ENCODE measurements at places on chromosomes 6 and 20.

DNA sequence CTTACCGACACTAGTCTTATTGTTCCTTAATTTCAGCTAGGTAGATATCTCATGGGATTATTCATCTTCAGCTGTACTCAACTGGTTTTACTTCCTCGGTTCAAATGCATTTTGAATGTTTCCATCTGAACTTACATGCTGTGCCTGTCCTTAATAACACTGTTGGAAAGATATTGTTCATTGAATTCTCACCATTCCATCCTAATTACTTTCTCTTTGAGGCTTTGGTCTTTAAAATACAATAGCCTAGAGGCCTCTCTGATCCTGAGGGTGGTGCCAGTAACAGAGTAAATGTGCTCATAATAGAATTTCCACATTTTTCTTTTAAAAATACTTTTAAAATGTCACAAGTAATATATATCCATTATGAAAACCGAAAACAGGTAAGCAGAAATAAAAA, 54.0 kb downstream of the IL20RA start:
- DNase-seq: no peak

GRCh38 chr6:156425359-156426020, 351.7 kb upstream of the ARID1B start:
- no peak for DNase-seq

DNA sequence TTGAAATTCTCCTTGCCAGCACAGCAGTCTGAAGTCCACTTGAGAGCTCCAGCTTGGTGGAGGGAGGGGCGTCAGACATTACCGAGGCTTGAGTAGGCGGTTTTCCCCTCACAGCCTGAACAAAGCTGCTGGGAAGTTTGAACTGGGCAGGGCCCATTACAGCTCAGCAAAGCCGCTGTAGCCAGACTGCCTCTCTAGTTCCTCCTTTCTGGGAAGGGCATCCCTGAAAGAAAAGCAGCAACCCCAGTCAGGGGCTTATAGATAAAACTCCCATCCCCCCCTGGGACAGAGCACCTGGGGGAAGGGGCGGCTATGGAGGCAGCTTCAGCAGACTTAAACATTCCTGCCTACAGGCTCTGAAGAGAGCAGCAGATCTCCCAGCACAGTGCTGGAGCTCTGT, 325.3 kb downstream of the GJA1 start:
- DNase-seq: no peak

- DNase-seq: no peak
These were observed 23.6 kb downstream of the STMND1 start for GRCh38 chr6:17125407-17125806.

- DNase-seq: no peak
These were observed 32.2 kb downstream of the KCNB1 start for GRCh38 chr20:49450281-49450721.

- DNase-seq: no peak
These were observed 1034.9 kb upstream of the EPHA7 start for GRCh38 chr6:94454231-94454630.

DNA sequence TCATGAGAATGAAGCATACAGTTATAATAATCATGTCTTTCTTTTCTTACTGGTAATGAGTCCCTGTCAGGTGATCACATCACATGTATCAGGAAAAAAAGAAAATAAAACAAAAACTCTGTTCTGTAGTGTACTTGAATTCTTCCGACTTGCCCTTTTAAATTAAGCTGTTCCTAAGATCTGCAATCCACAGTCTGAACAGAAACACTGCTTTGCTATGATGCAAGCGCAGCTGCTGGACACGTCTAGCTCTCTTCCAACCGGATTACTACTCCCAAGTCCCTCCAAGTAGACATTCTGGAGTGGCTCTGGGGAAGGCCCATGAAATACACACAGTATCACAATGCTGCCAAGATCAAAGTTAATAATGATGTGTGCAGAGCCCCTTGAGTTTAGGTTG, 83.7 kb downstream of the FYN start:
- no peak for DNase-seq

DNA sequence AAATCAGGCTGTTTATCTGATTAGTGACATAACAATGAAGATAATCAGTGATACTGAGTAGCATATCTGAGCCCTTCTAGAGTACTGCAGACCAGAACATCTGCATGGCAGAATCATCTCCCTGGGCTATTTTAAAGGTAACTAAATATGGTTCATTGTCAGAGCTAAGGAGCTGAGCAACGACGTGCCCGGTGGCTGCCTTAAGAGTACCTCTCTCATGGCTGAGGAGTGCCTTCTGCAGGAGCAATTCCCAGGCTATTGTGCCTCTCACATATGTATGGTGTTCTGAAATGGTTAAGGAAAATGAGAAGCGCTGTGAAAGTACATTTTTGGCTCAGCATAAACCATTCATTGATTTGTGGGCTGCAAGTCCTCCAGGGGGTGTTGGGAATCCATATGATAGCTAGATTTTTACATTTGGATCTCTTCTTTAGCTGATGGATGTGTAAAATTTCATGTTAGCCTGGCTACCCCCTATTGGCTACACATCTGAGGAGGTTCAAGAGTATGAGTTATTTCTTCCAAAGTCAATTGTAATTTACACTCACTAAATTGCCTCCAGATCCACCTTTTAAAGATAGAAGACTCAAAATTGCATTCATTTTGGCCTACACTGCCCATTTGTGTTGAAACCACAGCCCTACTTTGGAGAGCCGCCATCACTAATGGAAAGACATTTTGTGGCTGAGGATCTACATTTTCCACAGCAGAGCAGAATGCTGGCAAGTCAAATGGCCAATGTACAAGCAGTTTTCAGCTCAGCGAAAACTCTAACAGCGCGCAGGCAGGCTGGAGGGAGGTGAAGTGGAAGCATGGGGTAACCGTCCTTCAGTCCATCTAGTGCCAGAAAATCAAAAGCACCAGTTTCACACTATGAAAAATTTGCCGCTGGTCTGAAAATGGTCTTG, 198.0 kb downstream of the SIM1 start:
- DNase-seq: no peak

DNA sequence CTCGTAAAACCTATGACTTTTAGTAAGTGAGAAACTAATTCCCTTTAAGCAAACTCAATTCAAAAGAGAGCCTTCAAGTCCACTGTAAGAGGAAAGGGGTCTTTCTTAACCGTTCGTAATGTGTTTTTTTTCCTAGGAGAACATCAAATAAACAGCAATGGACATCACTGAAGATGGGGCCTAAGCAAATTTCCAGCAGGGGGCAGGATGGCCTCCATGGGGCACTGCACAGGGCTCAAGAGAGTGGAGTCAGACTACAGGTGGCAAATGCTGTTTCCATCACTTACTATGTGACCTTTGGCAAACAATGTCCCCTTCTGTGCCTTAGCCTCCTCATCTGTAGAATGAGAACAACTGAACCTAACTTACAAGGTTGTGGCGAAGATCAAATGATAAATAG, 88.7 kb downstream of the ARHGAP18 start:
- DNase-seq: no peak

- no peak for DNase-seq
These were observed 189.1 kb downstream of the DTNBP1 start for GRCh38 chr6:15473741-15474161.

GRCh38 chr20:1160496-1160895, 24.3 kb downstream of the TMEM74B start:
- DNase-seq: no peak

DNA sequence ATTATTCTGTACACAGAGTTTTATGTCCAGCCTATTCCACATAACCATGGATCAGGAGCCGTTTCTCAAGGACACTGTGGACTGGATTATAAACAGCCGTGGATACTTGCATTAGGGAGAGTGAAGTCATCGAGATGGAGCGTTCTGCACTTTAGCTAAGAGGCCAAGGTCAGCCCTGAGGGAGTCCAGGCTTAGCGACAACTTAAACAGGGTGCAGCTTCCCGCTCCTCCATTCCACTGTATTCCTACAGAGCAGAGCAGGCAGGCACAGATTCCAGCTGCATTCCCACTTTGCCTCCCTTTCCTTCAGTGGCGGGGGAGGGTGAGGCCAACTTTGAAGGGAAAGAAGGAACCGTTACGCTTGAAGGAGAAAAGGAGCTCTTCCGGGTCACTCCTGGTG, 59.5 kb downstream of the RAMACL start:
- no peak for DNase-seq

DNA sequence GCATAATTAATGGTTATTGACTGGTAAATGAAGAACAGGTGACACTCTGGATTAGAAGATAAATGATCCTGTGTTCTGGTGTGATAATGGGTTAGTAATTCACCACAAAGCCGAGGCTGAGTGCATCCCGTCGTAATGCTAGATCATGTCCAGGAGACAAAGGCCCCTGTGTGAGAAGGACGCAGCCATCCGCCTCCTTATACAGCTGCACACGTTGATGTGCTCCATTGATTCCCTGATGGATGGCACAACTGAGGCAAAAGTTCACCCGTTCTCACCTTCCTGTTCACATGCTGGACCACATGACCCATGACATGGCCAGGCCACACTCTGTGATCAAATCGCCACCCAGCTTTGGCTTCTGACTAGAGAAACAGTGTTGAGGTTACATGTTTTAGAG, 136.1 kb downstream of the FOXC1 start:
- no peak for DNase-seq

DNA sequence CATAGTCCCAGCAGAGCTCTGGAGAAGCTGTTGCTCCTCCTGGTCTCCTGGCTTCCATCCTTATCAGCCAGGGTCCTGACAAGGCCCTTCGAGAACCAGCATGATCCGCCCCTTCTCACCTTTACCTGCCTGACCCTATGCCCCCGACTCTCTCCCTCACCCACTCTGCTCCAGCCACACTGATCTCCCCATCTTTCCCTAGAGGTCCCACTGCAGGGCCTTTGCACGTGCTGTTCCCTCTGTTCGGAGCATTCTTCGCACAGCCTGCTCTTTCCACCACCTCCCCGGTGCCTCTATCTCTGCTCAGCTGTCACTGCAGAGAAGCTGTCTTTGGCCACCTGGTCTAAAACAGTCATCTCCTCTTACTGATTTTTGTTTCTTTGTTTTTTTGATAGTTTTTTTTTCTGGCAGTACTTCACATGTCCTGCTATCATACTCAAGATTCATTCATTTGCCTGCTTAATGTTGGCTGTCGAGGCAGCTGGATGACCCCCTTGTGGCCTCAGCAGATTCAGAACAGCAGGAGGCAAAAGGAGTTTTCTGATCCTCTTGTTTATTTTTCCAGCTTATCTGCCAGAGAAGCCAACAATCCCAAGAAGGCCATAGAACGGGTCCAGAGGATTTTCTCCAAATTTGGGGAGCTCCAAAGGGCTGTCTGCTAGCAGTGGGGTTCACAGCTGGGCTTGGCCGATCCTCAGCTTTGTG, 1.6 kb upstream of the PTGIS start:
- DNase-seq: no peak

GRCh38 chr6:46072866-46073265, 56.9 kb upstream of the ENPP4 start:
- DNase-seq: no peak

DNA sequence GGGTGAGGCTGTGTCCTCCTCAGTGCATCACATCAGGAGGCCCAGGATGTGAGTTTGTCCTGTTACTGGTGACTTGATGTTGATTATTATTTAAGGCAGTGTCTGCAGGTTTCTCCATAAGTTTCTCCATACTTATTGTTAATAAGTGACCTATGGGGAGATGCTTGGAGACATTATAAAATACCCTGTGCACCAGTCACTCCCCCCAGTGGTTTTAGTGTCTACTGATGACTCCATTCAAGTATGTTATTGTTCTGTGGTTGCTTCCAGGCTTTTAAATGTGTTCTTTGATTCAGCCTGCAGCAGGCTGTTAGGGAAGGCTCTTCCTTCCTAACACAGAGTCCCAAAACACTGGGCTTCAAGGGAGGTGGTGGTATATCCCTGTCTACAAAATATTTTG, 14.6 kb upstream of the CST3 start:
- DNase-seq: no peak

DNA sequence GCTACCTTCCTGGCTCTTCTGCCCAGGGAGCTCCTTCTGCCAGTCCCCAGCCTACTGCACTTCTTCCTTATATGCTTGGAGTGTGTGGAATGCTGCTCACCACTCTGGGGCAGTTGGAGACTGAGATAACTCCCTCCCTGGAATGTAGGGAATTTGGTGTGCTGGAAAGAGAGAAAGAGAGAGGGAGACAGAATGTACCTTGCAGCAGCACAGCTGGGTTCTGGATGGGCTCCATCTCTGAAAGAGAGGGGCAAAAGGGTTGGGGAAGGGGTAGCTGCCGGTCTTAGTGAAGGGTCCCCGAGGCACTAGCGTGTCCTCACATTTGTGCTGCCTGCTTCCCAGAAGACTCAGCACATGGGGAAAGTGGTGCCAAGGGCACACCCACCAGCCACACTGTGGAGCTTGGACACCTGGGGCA, 40.2 kb upstream of the DDR1 start:
- no peak for DNase-seq

DNA sequence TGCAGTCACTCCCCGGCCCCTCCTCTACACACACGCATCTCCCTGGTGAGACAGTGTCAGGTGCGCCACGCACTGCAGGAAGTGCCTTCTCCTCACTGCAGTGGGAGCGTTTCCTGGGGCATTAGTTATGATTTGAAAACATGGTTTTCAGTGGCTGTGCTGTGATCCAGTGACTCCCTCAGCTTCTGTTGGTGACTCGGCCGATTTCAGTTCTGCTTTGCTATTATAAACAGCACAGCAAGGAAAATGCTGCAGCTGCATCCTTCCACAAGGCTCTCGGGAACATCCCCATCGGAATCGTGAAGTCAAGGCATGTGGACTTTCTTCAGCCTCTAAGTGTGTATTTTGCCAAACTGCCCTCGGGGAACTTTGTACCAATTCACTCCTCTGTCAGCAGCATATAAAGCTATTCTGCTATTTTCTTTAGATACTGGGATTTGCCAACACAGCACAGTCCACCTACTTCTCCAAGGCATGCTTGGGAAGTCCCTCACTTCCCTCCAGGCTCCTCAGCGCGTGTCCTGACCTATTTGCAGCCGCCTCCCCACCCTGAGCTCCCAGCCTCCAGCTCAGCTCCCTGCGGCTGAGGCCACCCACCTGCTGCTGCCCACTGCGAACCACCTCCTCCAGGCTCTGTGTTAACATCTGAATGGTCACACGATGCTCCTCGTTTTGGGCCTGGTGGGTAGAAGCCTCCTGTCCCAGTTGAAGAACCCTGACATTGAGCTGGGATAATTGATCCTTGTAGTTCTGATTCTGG, 54.5 kb downstream of the GINS1 start:
- no peak for DNase-seq

- DNase-seq: no peak
These were observed 39.6 kb downstream of the ESR1 start for GRCh38 chr6:151847064-151847463.

GRCh38 chr6:165013701-165014100, 295.7 kb downstream of the C6orf118 start:
- DNase-seq: no peak
